ENCODE measurements at places on chromosomes 1 and 21.

- no peak for DNase-seq
These were observed 16.1 kb upstream of the CHI3L1 start for GRCh38 chr1:203202431-203203245.

DNA sequence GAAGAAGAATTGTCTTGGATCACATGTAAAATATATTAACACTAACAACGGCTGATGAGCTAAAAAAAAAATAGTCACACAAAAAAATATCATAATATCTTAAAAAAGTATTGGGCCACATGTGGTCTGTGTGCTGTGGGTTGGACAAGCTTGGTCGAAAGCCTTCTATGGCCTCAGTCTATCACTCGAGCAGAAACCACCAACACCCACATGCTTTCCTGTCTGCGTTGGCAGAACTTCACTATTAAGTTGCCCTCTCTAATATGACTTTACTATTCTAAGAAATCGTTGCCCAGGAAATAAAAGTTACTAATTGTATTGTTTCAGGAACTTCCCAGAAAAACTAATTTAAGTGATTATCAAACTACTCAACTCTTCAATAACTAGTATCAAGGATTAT, 28.2 kb upstream of the ETS2 start:
- DNase-seq, result no peak

GRCh38 chr1:165240492-165240891, 116.0 kb downstream of the LMX1A start:
- no peak for DNase-seq

- DNase-seq, result no peak
These were observed 57.5 kb downstream of the KCNT2 start for GRCh38 chr1:196550731-196551130.

DNA sequence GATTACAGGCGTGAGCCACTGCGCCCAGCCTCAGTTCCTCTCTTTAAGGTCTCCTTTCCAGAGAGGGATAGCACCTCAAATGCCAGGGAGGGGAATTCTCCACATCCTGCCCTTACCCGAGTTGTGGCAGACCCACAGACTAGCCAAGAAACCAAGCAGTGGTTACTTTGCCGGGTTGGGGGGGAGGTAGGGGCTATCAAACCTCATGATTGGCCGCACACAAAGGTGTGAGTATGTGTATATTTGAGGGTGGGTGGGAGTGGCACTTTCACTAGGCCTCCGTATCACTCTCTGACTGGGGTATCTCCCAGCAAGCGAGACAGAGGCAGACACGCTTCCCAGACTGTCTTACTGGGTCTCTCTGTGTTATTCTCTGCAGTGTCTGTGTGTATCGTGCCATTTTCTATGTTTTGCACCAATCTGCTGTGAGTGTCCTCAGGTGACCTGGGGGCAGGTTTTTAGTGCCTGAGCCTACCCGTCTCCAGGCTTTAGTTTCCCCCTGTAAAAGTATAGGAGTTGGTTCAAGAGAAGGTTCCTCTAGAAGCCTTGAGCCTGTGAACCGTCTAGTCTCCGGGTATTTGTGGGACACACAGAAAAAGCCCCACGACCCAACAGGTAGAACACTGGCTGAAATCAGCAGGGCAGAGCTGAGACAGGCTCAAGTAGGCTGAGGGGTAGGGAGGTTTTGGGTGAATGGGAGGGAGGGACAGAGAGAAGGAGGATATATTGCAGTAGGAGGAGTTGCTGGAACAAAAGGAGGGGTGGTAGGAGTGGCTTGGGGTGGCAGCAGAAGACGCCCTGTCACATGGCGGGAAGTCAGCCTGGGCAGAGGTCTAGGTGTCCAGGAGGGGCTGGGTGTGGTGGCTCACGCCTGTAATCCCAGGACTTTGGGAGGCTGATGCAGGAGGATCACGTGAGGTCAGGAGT, 10.3 kb downstream of the LMNA start:
- DNase-seq, result no peak

- DNase-seq, result no peak
These were observed 68.1 kb upstream of the ANGPTL1 start for GRCh38 chr1:178938959-178939317.

DNA sequence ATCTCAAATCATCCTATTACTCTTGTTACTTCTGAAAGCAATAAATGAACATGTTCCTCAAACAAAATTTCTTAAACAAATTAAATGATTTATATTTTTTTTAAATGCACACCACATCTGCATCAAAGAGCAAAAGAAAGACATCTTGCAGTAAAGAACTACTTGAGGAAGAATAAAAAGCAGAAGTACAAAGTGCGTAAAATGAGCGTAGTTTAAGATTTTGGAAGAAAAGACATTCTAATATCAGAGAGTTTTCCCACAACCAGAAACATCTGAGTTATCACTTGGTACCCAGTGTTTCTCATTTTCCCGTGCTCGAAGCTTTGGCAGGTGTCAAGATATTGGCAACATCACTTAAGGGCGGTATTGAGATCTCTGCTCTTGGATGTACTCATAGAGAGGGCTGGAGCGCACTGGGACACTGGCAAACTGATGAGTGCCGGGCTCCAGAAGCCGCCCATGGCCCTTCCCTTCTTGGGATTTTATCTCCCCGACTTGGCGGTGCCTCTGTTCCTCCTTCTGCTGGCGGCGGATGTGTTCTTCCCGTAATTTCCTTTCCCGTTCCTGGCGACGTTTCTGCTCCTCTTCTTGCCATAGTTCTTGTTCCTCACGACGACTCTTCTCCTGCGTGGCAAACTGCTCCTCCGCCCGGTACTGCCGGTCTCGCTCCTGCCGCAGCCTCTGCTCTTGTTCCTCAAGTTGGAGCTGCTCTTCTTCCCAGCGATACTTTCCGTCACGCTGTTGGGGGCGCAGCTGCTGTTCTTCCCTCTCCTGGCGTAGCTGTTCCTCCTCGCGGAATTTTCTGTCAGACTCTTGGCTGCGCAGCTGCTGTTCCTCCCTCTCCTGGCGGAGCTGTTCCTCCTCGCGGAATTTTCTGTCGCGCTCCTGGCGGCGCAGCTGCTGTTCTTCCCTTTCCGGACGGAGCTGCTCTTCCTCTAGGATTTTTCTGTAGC, 7.9 kb downstream of the TCHH start:
- DNase-seq, result no peak

DNA sequence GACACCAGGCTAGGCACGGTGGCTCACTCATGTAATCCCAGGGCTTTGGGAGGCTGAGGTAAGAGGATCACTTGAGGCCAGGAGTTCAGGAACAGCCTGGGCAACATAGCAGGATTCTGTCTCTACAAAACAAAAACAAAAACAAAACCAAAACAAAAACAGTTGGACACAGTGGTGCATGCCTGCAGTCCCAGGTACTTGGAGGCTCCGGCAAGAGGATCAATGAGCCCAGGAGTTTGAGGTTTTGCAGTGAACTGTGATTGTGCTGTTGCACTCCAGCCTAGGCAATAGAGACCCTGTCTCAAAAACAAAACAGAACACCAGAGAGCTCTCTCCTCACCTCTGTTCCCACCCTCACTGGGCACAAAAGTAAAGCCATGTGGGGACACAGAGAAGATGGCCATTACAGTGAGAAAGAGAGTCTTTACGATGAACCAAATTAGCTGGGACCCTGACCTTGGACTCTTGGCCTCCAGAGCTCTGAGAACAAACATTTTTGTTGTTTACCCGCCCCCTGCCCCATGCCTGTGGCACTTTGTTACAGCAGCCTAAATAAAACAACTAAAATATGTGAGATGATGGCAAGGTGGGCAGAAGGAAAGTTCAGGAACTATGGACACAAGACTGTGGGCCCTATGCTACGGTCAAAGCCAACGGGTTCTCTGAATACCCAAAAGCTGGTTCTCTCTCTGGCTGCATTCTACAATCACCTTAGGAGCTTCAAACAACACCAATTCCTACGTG, 9.8 kb downstream of the NADK start:
- DNase-seq, result no peak

- no peak for DNase-seq
These were observed 646 bp downstream of the DNAJB4 start for GRCh38 chr1:78005448-78005722.

DNA sequence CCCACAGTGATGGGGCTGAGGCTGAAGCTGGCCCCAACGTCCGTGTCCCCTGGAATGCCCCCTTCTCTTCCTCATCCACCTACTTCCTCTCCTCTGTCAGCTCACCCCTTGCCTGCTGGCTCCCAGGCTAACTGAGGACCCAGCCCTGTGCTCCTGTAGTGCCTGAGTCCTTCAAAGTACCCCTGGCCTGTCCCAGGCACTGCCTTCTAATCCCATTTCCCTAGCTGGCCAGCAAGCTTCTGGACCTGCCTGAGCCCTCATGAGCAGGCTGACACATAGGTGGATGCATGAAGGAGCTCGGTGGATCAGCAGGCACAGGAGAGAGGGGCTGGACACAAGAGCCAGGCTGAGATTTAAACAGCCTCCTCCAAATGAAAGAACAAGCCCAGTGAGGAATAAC, 650.8 kb downstream of the NPHP4 start:
- no peak for DNase-seq

- DNase-seq, result no peak
These were observed 140.0 kb downstream of the VAV3 start for GRCh38 chr1:107824946-107825345.

- DNase-seq, result no peak
These were observed 7.4 kb downstream of the RBM11 start for GRCh38 chr21:14223365-14223764.

GRCh38 chr1:241518476-241519307, 863 bp downstream of the FH start:
- DNase-seq, result no peak

- no peak for DNase-seq
These were observed 123.1 kb upstream of the ZBTB40 start for GRCh38 chr1:22328331-22329147.

DNA sequence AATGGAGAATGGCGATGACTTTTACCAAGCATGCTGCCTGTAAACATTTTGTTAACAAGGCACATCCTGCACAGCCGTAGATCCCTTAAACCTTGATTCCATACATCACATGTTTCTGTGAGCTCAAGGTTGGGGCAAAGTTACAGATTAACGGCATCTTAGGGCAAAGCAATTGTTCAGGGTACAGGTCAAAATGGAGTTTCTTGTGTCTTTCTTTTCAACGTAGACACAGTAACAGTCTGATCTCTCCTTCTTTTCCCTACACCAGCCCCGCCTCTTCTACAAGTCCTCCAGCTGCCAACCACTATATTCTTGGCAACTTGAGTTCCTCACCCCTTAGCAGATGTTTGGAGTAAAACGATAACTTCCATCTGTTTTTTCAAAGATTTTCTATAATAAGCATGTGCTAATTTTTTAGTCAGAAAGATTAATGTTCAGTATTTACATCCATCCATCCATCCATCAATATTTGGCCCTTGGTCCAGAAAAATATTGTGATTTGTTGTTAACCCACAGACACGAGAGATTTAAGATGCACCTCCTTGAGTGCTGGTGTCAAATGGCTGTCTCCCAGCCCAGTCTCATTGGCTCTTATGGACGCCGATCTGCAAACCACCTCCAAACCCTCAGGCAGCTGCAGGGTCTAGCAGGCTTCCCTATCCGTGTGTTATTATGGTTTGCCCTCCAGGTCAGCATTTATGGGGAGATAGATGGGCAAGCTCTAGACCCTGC, 3.8 kb downstream of the DNALI1 start:
- DNase-seq, result no peak

DNA sequence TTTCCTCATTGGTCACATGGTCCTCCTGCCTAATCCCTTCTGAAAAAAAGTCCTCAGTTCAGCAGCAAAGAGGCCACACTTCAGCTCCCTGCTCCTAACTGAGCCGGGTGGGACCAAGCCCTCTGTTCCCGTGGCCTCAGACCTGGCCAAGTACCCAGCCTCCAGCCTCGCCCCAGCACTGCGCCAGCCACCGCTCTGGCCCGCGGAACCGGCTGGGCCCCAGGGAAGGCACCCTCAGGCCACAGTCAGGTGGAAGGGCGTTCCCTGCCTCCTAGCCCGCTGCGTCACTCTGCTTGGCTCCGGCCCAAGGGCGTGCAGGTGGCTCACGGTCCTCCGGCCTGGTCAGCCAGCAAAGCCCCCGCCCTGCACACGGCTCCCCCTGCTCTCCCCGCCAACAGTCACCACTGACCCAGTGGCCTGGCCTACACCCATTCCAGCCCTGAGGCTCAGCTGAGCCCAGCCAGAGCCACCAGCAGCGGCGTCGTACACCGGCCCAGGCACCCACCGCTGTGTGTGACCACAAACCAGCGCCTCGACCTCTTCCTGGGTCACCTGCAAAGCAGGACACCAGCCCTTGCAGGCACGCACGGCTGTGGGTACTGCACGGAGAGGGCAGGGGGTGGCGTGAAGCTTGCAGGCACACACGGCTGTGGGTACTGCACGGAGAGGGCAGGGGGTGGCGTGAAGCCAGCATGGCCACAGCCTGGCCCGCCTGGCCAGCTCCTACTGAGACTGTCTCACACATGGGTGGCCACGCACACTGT, 19.4 kb downstream of the NADK start:
- DNase-seq, result no peak

GRCh38 chr1:38958967-38959366, 17.3 kb upstream of the RHBDL2 start:
- no peak for DNase-seq

All from activated T-cell treated with anti-CD3 and anti-CD28 coated beads, Interleukin-2, amount 50 U/mL, for 4 hours (primary cell).